NCI-H2171 treated with DMSO at 0.1 percent for 48 hours (cell line): ENCODE measurements at places on chromosomes 16 and 17.

GRCh38 chr17:77212833-77213777, 72.3 kb downstream of the SEC14L1 start:
- no peak for DNase-seq

DNA sequence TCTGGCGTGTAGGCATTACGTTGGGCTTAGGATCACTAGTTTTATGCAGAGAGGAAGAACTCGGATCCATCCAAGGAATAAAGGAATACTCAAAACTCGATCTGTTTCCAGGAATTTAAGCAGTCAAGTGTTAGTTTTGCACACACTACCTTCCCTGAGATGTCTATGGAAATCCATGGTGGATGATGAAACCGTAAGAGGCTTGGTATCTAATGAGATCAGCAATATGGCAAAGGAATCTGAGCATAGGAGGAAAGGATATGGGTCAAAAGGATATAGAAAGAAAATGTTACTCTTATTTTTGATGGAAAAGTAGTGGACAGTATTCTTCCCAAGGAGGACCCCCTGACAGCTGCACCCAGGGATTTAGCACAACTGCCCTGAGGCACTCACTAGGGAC, 59.6 kb downstream of the SMG6 start:
- DNase-seq, result no peak

- peak; percentile 88 for DNase-seq
These were observed 53.4 kb downstream of the MFSD11 start for GRCh38 chr17:76791053-76791980.

DNA sequence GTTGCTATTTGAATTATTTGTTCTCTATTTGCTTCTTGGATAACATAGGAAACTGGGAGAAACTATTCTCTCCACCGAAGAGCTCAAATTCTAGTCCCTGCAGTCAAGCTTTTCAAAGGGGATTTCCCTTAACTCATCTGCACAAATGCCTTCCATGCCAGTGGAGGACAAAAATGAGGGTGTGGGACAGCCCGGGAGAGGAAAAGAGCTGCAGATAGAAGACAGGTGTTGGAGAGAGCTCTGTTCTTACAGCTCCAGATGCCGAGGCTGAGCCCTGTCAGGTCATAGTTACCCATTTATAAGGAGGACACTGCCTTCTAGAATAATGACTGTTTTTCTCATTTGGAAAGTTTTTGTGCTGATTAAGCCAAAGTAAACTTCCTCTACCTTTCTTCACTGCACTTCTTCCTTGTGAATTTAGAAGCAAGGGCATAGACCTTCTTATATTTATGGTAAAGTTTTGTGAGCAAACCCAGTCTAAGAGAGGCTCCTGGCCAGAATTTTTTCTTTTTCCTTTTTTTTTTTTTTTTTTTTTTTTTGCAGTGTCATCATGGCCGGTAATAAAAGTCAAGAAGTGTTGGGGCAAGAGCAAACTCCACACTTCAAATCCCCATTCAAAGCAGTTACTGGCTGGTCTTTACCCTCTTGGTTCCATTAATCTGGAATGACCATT, 177.2 kb downstream of the ABCC12 start:
- DNase-seq, result no peak

DNA sequence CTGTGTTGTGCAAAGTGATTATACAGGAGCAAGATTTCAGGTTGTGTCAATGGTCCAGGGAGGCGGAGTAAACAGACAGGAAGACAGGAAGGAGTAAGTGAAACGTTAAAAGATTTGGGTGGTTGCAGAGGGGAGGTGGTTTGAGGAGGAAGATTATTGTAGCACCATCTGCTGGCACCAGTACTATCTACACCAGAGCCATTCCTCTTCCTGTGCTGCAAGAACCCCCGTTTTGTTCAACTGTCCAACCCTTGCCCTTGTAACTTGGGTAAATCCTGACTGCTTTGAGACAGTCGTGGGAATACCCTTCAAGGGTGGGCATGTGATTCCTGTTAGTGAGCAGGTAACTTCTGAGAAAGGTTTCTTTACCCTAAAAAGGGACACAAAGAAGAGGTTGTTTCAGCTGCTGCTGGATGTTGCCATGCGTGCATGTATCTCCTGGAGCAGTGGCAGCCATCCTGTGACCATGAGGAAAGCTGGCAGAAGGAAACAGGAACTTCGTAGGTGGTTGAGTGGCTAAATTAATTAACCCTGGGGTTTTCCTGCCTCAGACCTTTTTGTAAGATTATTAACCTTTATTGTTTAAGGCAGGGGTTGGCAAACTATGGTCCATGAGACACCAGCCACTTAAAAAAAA, 124.1 kb downstream of the PRKCA start:
- DNase-seq, result peak; percentile 20

DNA sequence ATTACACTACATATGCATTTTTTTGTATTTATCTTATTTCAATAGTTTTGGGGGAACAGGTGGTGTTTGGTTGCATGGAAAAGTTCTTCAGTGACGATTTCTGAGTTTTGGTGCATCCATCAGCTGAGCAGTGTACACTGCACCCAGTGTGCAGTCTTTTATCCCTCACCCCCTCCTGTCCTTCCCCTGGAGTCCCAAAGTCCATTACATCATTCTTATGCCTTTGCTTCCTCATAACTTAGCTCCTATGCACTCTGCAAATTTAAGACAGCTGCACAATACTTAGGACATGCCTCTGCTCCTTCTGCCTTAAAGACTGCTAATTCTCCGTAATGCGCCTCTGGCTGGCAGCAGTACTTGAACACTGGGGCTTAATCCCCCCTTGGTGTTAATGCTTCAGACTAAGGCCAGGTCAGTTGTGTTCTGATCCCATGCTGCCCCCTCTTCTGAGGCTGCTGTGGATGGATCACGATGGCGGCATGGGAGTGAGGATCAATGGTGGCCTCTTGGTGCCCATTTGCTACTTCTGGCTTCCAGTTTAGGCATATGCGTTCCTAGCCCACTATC, 146.2 kb downstream of the PARN start:
- no peak for DNase-seq

DNA sequence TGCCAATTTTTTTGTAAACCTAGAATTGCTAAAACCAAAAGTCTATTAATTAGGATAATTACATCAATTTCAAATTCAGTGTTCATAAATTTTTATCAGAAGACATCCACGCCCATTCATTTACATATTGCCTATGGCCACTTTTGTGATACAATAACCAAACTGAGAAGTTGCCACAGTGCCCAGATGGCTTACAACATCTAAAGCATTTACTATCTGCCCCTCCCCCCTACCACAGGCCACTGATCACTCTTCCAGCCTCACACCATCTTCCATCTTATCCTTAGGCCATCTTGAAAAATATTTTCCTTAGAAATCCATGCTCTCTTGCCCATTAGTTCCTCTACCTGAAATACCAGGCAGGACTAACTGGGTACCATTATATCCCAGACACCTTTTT, 6.3 kb upstream of the PRKAR1A start:
- no peak for DNase-seq

GRCh38 chr16:70653406-70653805, 7.0 kb downstream of the IL34 start:
- DNase-seq, result no peak

GRCh38 chr16:11536104-11536866, 50.4 kb downstream of the LITAF start:
- no peak for DNase-seq

DNA sequence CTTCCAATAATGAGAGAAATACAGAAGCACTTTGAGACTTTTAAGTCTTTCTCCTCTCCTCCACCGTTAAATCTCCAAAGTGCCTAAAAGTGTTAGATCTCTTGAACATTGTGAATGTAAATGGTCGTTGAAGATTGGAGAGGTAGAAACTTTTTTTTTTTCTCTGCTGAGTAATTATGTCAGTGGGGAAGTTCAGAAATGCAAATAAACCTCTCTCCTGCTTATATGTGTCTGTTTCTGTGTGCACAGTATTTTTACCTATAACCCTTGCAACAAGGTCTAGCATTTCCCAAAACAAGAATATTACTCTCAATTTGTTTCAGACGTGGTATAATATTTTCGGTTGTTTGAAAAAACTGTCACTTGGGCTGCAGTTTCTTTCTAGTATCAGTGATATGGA, 833.6 kb upstream of the CDH8 start:
- DNase-seq, result no peak

GRCh38 chr17:38601539-38602351, 4.0 kb downstream of the SRCIN1 start:
- DNase-seq, result peak; percentile 47

DNA sequence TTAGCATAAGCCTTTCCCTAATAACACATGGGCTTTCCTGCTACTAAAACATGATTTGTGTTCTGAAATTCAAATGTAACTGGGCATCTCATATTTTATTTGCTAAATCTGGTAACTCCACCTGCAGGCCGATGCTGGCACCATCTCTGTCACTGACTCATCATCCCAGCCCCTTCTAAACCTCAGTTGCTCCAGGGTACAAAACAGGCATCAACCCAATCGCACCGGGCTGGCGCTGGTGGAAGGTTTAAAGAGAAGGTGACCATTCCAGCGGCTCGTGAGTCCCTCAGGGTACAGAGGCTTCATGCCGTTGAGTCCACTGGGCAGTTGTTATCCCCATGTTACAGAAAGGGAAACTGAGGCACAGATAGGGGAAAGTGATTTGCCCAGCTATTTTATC, 27.1 kb downstream of the PPL start:
- no peak for DNase-seq

DNA sequence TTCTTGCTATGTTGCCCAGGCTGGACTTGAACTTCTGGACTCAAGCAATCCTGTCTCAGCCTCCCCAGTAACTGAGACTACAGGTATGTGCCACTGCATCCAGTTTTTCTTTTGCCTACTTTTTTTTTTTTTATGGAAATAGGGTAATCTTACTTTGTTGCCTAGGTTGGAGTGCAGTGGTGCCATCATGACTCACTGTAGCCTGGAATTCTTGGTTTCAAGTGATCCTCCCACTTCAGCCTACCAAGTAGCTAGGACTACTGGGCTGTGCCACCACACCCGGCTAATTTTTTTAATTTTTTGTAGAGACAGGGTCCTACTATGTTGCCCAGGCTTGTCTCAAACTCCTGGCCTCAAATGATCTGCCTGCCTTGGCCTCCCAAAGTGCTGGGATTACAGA, 10.0 kb downstream of the LRRC36 start:
- no peak for DNase-seq

DNA sequence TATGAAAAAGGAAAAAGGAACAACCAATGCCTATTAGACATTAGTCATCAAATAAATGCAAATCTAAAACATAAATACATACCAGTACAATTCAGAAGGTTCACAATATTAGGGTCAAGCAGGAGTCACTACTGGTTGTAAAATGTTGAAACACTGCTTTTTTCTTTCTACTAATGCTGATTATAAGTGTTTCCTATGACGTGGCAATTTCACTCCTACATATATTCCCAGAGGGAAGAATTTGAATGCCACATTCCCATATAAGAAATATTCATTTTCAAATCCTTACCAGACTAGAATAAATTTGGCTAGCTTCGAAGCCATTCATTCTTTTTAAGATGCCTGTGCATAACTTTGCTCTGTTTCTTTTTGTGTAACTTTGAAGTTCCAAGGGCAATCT, 2.6 kb upstream of the KRTAP9-2 start:
- DNase-seq, result no peak

GRCh38 chr16:14168146-14168545, 97.0 kb downstream of the MRTFB start:
- DNase-seq, result no peak

- no peak for DNase-seq
These were observed 638 bp upstream of the TMEM88 start for GRCh38 chr17:7854078-7854777.

DNA sequence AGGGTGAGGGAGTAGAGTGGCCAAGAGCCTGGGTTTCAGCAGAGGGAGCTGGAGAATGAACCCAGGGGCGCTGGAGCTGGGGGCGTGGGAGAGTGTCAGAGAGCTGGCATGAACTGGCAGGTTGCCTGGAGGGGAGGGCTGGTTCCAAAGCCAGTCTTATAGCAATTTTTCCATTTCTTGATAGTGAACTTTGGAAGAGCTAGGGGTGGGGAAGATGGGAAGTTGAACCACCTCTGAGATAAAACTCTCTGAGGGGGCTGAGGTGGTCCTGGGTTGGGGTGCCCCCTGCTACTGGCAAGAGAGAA, 36.9 kb downstream of the ADGRG5 start:
- no peak for DNase-seq

DNA sequence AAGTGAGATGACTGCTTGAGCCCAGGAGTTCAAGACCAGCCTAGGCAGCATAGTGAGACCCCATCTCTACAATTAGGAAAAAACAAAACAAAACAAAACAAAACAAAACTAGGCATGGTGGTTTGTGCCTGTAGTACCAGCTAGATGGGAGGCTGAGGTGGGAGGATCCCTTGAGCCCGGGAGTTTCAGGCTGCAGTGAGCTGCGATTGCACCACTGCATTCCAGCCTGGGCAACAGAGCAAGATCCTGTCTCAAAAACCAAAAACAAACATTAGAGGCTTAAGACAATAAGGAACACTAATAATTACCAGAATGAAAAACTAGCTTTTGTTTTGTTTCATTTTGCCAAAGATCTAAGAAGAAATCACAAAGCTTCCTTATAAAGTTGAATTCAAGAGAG, 69.2 kb downstream of the GPRC5B start:
- DNase-seq, result no peak

GRCh38 chr17:17943281-17943984, 28.8 kb downstream of the TOM1L2 start:
- DNase-seq, result peak; percentile 47

DNA sequence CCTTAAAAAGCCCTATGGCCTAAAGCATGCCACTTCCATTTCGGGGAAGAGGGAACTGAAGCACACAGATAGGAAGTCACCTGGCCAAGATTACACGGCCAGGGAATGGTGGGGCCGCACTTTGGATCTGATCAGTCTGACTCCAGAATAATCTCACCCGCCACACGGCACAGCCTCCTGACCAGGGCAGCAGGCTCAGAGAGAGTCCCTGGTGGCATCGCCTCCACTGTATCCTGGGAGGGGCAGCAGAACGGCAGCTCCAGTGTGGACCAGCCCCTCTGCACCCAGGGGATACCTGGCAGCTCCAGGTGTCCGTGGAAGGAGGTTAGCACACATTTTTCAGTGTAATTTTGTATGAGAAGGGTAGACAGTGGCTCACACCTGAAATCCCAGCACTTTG, 35.5 kb downstream of the VAC14 start:
- no peak for DNase-seq

- DNase-seq, result no peak
These were observed 1.7 kb downstream of the RNFT1 start for GRCh38 chr17:59962739-59963318.

GRCh38 chr17:34665819-34666763, 86.7 kb downstream of the TMEM132E start:
- peak; percentile 88 for DNase-seq

DNA sequence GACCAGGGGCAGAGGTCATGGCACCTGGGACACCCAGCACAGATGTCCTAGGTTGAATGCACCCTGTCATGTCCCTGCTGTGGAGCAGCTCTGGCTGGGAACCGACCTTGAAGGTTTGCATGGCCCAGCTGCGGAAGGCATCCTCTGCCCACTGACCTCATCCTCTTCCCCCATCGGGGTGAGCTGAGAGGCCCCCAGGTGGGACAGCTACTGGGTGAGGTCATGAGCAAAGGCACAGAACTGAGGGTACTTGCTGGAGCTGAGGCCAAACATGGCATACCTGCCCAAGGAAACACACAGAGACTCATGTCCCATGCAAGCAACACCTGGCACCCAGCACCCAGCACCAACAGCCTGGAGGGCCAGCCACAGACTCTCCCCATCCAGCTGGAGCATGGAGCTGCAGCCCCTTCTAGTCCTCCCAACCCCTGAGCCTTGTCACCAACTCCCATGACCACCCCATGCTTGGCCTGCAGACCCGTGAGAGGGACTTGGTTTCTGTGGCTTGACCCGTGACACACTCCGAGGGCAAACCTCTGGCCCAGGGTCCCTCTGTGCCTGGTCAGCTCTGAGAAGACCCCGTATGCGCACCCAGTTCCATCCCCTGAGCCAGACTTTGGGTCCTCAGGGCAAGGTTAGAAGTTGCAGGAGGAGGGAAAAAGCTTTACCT, 33.1 kb downstream of the LGALS9 start:
- no peak for DNase-seq
